Kidney glomerular epithelial cell (primary cell): ENCODE measurements at places on chromosomes 1 and 21.

GRCh38 chr1:225770561-225771248, 6.9 kb upstream of the SRP9 start:
- DNase-seq: no peak

DNA sequence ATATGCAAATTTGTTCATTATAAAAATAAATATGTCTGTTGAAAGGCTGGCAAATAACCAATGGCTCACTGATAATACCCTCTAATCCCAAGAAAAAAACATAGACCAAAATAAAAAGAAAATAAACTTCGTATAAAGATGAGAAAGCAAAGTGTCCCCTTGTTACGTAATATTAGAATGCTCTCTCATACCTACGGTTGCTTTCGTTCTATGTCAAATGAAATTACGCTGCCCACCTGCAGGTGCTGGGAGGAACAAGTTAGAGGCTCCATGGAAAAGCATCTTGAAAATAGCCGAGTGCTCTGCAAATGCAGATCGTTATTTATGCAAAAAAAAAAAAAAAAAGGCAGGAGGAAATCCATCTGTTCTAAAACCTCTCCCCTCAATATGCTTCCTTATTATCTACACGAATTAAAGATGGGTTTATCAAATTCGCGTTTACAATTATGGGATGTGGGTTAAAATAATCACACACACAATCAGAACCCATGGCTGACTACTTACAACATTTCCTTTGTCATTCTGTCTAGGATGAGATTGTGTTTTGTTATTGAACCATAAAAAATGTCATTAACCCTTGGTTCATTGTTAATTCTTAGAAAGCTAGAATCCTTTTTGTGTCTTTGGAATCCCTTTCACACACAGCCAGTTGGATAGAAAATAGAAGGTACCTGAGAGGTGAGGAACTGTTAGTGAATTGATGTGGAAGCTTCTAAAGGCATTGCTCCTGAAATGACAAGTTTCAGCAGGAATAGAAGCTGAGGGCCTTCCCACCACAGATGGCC, 268.6 kb downstream of the SETD4 start:
- no peak for DNase-seq

- no peak for DNase-seq
Observed at GRCh38 chr1:74357756-74358155, 122.6 kb downstream of the TNNI3K start.

DNA sequence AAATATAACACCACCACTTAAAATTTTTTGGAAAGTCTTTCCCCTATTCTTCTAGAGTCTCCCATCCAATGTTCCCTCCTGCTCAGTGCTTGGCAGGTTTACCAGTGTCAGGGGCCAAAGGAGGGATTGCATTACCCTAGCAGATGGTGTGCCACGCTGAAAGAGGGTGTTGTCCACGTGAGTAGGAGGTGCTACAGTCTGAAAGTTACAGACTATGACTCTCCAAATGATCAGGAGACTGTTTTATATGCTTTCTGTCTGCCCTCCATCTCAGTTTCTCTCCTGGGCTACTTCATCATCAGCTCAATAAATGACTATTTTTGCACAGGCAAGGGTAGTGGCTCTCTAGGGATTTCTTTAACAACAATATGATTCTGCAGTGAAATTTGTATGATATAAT, 31.3 kb upstream of the ANGPTL7 start:
- DNase-seq: no peak
